ENCODE measurements at places on chromosomes 2 and 18.

GRCh38 chr2:215722125-215722524 is 286.3 kb upstream of the FN1 start:
- DNase-seq: no peak

DNA sequence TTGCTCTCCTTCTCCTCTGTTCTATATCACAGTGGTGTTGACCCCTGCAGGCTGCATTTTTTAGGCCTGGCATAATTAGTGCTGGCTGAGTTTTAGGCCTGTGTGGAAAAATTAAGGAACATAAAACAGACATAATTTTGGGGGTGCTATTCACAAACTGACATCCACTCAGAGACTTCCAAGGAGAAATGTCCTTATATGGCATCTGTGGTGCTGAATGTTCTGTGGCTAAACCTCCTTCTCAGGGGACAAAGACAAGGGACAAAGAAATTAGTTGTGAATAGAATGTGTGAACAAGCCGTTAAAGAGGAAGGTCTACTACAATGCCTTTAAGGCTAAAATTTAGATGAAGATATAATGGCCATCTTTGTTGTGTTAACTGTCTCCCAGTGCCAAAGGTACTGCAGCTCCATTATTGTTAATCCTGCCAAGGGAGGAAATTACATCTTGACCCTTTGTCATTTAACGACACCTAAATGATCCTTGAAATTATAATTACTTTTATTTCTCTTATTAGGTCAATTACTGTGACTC is 870.0 kb upstream of the CHAC2 start:
- no peak for DNase-seq

GRCh38 chr18:3260995-3261372 is 949 bp upstream of the MYL12B start:
- no peak for DNase-seq

DNA sequence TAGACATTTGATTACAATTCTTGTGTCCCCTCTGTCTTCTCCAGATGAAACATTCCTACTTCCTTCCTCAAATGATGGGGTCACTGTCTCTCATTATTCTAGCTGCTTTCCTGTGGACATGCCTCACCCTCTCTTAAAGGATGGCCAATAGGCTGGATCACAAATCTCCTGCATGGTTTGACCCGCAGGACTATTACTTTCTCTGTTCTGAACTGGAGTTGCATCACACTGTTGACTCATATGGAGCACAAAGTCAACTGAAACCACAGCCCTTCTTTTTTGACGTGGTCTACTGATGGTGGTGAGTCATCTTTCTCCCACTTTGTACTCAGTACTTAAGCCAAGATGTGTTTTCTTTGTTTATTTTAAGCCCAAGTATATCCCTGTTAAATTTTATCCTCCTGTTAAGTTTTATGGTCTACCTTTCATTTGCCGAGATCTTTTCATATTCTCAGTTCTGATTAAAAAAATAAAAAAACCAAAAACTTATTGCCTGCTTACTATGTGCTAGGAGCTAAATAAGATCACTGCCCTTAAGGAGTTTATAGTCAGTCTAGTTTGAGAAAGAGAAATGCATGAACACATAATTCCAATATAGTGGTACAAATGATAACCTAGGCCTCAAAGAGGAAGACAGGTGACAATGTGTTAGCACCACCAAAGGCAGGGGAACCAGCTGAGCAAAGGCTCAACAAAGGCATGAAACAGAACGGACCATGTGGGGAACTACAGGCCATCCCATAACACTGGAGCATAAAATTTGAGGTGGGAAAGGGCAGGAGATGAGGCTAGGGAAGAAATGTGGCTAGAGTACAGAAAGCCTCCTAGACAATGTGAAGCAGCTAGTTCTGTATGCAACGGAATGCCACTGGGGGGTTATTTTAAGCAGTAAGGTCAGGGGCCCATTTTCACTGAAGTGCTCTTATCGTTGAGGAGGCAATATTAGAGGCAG is 67.6 kb upstream of the ZFP36L2 start:
- peak; percentile 34 for DNase-seq

GRCh38 chr2:205495819-205496218 is 186.5 kb upstream of the NRP2 start:
- no peak for DNase-seq

DNA sequence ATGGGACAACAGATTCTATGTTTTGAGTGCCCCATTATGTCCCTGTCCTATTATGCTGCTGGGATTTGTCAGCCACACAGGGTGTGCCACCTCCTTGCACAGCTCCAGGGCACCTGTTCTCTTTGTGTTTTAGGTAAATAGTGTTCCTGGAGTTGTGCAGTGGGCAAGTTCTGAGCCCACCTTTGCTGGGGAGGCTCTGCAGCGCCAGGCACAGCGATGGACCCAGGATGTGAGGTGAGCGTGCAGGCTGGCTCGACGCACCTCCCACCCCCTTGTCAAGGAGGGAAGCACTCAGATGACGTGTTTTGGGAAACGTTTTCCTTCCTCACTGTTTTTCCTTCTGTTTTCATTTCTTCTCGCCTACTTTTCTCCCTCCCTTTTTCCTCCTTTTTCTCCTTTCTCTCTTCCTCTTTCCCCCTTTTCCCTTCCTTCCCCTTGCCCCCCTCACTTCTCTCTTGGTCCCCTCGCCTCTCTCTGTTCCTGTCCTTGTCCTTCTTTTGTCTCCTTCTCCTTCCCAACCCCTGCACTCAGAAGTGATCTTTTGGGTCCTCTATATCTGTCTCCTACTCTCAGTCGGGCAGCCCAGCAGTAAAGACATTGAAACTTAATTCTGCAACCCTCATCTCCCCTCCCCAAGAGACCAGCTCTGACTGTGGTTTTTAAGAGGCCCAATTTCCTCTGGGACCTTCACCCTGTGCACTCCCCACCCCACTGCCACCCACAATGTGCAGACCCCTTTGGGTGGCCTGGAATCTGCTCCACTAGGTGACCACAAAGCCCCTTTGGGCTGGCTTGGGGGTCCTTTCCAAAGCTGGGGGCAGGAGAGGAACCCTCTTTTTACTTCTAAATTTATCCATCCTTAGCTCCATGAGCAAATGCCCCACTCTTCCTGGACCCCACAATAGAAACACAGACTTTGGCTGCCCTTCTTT is 104.0 kb downstream of the MCFD2 start:
- no peak for DNase-seq

DNA sequence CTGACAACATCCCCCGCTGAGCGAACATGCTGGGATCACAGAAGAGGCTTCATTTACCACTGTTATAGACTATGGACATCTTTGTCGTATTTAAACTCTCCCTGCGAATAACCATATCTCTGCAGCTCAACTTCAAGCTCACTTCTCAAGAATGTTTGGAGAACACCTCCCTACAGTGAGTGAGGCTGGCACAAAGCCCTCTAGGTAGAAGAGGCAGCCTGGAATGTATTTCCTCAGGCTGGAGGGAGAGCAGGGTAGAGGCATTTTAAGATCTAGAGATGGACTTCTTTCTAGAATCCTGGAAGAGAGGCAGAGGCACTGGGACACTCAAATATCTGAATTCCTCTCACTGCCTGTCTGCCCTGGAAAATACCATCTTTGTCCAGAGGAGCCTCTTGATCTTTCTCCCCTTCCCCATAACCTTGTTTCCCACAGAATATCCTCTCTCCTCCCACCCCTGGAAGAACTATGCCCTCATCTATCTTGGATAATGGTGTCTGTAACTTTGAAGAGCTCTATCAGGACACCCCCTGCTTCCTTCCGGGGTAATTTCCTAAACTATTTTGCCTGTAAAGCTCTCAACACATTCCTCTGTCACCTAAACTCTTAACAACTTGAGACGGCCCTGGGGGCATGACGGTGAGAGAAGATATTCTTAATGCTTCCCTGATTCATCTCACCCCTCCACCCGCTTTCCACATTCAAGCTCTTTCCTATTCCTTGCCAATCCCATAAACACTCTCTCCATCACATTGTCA is 2.4 kb upstream of the ANTXR1 start:
- no peak for DNase-seq

GRCh38 chr2:8622199-8622911 is 59.5 kb upstream of the ID2 start:
- no peak for DNase-seq
